Fibroblast of lung (primary cell): ENCODE measurements at places on chromosomes 5 and 9.

DNA sequence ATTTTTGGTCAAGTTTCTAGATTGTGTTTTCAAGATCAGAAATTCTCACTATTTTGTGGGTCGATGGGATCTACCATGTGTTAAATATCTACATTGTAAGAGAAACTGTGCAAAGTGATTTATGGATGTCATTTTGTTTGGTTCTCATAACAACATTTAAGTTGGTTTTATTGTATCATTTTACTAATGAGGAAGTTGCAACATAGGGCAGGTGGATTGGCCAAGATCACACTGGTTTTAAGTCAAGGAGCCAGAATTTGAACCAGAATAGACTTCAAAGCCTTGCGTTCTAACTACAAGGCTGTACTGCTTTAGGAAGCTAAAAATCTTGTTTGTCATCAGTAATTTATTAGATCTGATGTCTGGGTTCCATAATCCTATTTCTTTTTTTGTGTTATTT, 23.4 kb downstream of the SH3TC2 start:
- DNase-seq, result no peak

- no peak for DNase-seq
Measured at GRCh38 chr5:10584714-10585517, 21.0 kb downstream of the ANKRD33B start.

- peak; percentile 26 for DNase-seq
Measured at GRCh38 chr9:137176302-137177182, 4.7 kb upstream of the TMEM210 start.

DNA sequence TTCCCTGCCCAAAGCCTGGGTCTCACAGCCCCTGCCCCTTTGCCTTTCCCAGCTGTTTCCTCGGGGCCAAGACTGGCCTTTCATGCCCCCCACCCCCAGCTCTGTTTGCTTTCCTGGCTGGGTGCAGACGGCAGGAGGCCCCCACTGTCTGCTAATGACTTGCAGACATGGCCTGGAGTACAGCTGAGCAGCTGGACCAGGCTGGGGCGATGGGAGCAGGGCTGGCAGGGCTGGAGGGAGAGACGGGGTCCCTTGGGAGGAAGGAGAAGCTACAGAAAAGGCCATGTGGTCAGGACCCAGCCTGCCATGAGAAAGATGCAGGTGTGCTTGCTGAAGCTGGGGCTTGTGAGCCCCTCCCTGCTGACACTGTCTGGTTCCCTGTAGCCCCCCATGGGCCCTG, 28.3 kb upstream of the GFPT2 start:
- no peak for DNase-seq

GRCh38 chr5:148393390-148393741, 9.6 kb downstream of the FBXO38 start:
- no peak for DNase-seq

GRCh38 chr9:18163146-18163545, 310.8 kb upstream of the ADAMTSL1 start:
- no peak for DNase-seq

DNA sequence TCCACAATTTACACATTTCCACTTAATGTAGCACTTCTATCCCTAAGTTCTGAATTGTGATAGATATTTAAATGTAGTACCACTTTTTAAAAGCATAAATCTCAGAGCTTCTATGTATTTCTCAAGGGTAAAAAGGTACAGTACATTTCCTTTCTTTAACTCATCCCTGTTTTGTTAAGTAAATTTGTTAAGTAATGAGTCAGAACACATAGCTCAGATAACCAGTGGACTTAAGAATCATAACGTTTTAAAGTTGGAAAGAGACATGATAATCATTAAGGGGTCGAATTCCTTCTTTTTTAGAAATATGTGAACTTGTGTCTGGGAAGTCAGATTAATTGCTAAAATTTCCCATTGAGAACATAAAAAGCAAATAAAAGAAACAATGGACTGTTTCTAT, 810.2 kb upstream of the NUDT12 start:
- DNase-seq, result no peak

GRCh38 chr5:83281658-83282057, 189.9 kb upstream of the VCAN start:
- DNase-seq, result no peak

- no peak for DNase-seq
Measured at GRCh38 chr9:124471761-124472160, 21.5 kb downstream of the ADGRD2 start.

GRCh38 chr5:112734597-112734996, 3.1 kb upstream of the APC start:
- DNase-seq, result no peak

- no peak for DNase-seq
Measured at GRCh38 chr5:135435467-135436330, 11.4 kb downstream of the DCANP1 start.

- peak; percentile 92 for DNase-seq
Measured at GRCh38 chr5:138632900-138633489, 57.8 kb upstream of the HSPA9 start.

GRCh38 chr5:160747559-160747958, 104.5 kb downstream of the ATP10B start:
- no peak for DNase-seq

DNA sequence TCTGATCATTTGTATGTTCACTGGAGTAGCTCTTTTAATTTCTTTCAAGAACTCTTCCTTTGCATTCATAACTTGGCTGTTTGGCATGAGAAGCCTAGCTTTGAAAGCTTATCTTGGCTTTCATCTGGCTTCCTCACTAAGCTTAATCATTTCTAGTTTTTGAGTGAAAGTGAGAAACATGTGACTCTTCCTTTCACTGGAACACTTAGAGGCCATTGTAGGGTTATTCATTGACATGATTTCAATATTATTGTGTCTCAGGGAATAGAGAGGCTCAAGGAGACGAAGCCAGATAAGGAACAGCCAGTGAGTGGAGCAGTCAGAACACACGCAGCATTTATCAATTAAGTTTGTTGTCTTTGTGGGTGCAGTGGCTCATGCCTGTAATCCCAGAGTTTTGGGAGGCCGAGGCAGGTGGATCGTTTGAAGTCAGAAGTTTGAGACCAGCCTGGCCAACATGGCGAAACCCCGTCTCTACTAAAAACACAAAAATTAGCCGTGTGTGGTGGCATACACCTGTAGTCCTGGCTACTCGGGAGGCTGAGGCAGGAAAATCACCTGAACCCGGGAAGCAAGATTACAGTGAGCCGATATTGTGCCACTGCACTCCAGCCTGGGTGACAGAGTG, 98.3 kb downstream of the UGCG start:
- no peak for DNase-seq

DNA sequence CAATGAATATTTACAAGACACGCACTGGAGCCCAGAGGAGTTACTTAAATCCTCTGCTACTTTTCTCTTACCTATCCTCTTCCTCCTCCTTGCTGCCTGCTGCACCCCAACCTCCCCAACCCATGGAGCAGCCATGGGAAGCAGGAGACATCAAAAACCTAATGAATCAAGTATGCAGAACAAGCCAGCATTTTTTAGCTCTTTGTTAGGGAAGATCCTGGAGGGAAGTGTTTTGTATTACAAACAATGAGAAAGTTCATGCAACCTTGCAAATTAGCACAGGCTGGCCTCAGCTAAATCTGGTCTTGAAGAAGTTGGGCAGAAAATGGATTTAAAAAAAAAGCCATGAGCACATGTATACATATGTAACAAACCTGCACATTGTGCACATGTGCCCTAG, 498.8 kb downstream of the KIF4B start:
- no peak for DNase-seq

GRCh38 chr5:93358176-93358575, 222.8 kb downstream of the NR2F1-AS1 start:
- no peak for DNase-seq

- peak; percentile 19 for DNase-seq
Measured at GRCh38 chr5:173772384-173773059, 115.6 kb upstream of the CPEB4 start.

DNA sequence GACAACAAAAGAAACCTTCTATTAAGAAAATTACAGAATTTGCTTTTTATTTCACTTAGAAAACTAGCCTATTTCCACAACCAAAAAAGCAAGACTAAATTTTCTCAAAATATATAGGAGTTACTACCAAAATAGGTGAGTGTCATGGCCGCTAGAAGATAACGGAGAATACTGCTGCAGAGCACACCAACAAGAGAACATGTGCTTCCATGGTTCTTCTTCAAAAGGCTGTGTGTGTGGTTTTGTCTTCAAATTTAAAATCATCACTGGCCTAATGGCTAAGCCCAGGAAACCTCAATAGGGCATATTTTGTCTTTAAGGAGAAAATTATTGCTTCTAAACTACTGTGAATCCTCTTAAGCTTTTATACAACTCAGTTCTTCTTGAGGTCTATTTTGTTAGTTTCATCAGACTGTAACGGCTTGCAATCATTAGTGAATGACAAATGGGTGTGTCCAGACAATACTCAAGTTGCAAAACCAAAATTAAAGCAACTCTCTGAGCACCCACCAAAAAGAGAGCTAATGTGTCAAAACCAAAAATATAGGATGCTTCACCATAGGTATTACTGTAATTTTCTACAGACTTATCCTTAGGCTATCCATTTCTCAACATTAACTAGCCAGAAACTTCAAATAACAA, 3.3 kb downstream of the SETX start:
- DNase-seq, result peak; percentile 18
